ENCODE measurements at places on chromosomes 2 and 18. TPM values are rescaled to one million over a fixed set of nuclear protein-coding genes. Genes with fewer than 3 reads are reported as not detected.
A peak's percentile ranks its signal among the peaks of the same experiment; 100 is the strongest.

COL6A3 gene
- 103 TPM for total RNA-seq

GYPC gene
- 74.9 TPM for total RNA-seq

DNA sequence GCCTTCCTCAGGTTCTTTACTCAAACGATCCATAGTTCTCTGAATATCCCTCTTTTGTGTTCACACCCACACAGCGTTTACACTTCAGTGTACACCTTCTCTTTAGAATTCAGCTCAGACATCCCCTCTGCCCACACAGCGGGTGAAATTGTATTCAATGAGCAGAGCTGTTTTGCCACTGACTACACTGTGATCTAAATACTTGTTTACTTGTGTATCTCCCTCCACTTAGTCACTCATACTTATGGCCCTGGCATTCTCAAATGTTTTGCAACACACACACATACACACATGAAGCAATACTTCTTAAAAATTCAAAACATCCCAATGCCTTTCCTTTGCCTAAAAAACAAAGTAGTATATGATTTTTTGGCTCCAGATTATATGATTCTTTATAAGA is 297.1 kb downstream of the TMX3 start:
- DNase-seq, result no peak

DNA sequence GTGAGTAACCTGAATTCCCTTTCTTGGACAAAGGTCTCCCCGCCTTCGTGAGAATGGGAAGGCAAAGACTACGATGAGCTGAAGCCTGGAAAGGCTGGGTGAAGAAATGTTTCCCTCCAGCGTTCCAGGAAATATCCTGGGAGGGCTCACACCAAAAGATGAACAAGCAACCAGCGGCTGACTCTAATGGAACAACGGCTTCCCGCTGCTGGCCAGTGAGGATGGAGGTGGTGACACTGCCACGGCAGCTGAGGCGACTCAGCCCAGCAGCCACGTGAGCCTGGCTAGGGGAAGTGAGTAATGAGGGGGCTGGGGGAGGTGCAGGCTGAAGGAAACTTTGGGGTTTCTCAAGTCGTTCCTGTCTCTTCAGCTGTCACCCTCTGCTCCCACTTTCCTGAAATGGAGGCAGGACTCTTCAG is 105.0 kb upstream of the SMAD7 start:
- DNase-seq, result peak; percentile 95

DNA sequence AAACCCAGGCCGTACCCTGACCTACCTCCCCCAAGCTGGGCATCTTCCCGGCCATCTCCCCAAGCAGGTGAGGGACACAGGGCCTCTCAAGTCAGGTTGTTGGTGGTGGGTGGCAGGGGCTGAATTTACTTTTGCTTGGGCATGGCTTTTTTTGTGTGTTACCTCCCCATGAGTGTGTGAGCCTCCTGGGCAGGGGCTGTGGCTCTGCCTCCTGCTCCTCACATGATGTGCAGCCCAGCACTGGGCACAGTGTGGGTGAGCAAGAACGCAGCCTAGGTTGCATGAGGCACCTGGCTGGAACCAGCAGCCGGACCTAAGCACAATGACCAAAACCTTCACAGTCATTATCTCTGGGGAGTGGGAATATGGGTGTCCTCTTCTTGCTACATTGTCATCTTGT is 22.3 kb downstream of the CELF4 start:
- no peak for DNase-seq

- DNase-seq, result no peak
These were observed 449.5 kb upstream of the HNRNPA3 start for GRCh38 chr2:176763130-176763529.

- DNase-seq, result no peak
These were observed 49.4 kb downstream of the AGAP1 start for GRCh38 chr2:235543128-235543750.

DNA sequence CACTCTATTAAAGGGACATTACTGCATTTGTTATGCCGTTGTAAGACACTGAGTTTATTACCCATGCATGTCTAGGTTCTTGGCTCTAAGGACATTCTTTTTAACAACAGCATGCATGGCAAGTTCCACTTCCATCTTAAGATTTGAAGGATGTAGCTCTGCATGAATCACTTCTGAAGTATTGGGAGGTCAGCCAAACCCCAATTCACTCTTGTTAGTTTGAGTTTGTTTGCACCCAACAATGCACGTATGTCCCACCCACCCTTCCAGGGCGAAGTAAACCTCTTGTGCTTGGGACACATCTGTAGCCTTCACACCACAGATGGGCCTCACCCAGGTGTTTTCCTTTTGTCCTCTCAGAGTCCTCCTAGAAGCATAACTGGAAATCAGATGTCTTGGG is 5.6 kb upstream of the LAMA3 start:
- DNase-seq, result no peak

DNA sequence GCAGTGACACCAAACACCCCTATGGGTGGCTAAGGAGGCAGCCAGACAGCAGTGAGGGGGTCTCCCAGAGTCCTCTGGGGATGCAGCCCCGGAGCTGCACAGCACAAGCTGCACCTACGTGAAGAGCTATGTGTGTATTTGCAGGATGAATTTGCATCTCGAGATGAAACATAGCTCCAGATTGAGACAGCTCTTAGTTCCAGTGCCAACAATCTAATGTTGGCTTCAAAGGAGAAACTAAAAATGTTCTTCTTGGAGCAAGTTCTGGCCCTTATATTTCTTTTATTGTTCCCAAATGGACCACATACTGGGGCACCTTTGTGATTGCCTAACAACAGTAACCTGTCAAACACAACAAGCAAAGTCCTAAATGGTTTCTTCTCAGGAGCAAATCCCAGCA is 233.9 kb downstream of the SLC4A3 start:
- DNase-seq, result no peak

PDE11A gene
- 1.2 TPM for total RNA-seq

SERPINB10 gene
- 0.47 TPM for total RNA-seq

ARHGAP28 gene
- total RNA-seq, result 3.0 TPM

KRTCAP3 gene
- total RNA-seq, result not detected

DNA sequence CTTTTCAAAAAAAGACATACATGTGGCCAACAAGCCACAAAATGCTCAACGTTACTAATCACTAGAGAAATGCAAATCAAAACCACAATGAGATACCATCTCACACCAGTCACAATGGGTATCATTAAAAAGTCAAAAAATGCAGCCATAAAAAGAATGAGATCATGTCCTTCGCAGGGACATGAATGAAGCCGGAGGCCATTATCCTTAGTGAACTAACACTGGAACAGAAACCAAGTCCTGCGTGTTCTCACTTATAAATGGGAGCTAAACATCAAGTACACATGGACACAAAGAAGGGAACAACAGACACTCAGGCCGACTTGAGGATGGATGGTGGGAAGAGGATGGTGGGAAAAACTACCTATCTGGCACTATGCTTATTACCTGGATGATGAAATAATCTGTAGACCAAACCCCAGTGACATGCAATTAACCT is 17.8 kb upstream of the ATL2 start:
- no peak for DNase-seq

- DNase-seq, result no peak
These were observed 517.8 kb upstream of the DSEL start for GRCh38 chr18:68034296-68034695.

DNA sequence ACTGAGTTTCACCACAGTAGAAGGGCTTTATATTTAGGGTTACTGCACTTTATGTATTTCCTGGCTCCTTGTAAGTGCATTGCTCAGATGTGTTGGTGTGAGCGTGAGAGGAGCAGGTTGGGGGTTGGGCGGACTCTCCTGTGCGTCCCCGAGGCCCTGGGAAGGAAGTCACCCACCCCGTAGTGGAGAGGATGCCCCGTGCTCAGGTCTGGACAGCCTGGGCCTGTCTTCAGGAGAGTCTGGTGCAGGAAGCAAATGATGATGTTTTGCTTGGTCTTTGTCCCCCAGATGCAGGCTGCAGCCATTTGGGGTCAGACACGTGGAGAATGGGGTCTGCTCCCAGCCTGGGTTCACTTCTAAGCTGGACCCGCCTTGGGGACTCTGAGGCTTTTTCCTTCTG is 182.8 kb downstream of the LDLRAD4 start:
- no peak for DNase-seq

GRCh38 chr2:85134896-85135659 is 1.9 kb downstream of the TCF7L1 start:
- DNase-seq, result no peak

- peak; percentile 42 for DNase-seq
These were observed 131.7 kb upstream of the TWIST2 start for GRCh38 chr2:238716171-238716570.

SLC9A2 gene
- 0.22 TPM for total RNA-seq

DNA sequence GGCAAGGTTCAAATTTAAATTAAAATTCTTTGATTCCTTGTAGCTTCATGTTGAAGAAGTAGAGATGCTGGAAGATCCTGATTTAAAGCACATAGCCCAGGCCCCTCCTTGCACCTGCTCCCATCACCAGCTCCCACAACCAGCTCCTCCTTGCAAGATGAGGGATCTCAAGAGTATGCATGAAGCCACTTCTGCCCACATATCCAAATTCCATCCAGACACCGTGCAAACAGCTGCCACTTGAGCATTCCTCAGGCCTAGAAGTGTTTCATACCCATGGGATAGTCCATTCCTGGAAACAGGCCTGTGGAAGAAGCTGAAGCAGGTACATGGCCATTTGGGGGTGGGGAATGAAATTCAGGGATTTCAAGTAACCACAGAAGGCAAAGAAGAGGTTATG is 32.4 kb upstream of the ITPRID2 start:
- DNase-seq, result no peak

SH2D6 gene
- not detected for total RNA-seq

DNA sequence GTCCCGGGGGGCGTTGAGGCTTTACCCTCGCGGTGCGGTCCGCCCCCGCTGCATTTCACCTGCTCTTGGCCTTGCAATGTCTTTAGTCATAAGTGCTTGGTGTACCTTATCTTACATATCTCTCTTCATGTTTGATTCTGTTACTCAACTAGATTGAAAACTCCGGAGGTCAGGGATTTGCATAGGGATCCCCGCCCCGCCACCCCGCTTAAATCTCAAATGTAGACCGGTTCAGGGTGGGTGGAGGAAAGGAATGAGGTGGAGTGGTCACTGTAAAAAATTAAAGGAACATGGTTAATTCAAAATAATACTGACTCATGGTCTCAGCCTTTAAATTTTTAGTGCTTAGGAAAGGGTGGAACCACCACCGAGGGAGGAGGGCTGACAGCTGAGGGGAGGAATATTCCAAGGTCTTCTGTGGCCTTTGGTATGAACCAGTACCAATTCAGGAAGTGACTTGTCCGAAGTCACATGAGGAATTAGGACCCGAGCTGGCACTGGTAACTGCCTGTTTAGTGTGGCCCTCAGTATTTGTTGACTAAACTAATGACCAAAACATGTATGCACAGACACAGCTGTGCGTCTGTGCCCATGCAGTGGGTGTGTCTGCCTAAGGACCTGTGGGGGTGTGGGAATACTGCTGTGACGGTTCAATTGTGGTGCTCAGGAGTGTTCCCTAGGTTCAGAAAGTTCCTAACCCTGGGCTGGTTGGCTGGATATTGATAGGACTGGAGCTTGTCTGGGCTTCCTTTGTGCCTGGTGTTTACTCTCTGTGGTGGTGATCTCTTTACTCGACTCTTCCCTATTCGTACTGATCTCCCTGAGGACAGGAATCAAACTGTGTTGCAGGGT is 1.0 kb downstream of the PLEKHB2 start:
- peak; percentile 62 for DNase-seq

GRCh38 chr2:155980941-155981560 is 351.5 kb downstream of the NR4A2 start:
- no peak for DNase-seq

GRCh38 chr2:77513191-77513590 is 9.0 kb downstream of the LRRTM4 start:
- DNase-seq, result no peak

DNA sequence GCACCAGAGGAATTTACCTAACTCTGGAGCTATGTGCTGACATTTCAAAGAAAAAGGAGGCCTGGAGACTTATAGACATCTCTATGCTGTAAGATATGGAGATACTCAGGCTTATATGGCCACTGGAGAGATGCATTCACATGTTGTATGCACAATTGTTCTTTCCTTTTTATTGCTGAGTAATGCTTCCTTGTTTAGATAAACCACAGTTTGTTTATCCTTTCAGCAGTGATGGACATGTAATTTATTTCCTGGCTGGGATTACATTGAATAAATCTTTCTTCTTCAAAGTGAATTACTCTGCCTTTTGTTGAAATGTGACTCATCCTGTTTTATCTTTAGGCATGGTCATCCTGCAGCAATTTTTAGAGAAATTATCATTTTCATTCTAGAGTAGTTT is 716.7 kb upstream of the GCFC2 start:
- DNase-seq, result no peak
